Tibial artery (tissue), 4 donors: ENCODE measurements at places on chromosomes 6 and 20.

DNA sequence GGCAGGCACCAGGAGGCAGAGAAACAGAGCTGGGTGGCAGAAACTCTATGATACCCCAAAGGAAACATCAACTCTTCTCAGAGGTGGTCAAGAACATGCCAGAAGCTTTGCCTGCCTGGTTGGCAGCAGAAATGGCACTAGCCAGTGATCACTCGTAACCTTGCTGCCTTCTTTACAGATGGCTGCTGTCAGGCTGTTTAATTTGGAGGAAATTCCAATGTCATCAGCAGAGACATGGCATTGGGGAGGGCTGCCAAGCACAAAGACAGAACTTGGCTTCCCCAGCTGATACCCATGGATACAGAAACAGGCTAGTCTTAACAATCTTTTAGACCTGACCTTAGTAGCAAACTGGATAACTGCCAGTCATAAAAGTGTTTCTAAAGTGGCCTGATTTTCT lies 153.6 kb downstream of the GMPR start:
- no peak for DNase-seq

GRCh38 chr6:147941143-147941542 lies 401.5 kb upstream of the SASH1 start:
- no peak for DNase-seq

DNA sequence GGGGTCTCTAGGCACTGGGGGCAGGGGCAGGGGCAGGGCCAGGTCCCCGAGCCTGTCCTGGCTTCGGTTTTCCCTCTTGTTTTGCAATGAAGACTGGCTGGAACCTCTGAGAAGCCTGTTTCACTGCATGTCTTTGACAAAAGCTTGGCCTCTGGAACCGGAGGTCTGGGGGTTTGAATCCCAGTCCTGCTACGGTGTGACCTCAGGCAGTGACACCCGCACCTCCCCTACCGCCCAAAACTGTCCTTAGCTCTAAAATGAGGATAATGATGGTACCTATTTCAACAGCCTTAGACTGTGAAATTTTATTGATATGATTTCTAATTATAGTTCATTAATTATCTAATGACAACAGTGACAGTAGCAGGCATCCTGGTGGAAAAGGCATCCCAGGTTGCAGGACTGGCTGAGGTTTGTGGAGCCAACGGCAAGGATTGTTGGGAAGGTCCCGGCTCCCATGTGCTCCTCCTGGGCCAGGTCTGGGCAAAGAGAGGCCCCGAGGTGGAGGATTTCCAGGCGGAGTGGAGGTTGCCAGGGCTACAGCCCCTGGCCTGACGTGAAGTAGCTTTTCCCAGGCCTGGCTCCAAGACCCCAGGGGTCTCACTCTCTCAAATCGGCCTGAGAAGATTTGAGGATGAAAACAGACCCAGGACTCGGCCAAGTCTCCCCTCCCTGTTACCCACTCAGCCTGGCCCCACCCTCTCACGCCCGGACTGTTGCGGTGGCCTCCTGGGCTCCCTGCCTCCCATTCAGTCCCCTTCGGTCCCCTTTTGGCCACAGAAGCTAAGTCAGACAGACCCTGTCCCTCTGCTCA lies 57.9 kb downstream of the SNAI1 start:
- no peak for DNase-seq

DNA sequence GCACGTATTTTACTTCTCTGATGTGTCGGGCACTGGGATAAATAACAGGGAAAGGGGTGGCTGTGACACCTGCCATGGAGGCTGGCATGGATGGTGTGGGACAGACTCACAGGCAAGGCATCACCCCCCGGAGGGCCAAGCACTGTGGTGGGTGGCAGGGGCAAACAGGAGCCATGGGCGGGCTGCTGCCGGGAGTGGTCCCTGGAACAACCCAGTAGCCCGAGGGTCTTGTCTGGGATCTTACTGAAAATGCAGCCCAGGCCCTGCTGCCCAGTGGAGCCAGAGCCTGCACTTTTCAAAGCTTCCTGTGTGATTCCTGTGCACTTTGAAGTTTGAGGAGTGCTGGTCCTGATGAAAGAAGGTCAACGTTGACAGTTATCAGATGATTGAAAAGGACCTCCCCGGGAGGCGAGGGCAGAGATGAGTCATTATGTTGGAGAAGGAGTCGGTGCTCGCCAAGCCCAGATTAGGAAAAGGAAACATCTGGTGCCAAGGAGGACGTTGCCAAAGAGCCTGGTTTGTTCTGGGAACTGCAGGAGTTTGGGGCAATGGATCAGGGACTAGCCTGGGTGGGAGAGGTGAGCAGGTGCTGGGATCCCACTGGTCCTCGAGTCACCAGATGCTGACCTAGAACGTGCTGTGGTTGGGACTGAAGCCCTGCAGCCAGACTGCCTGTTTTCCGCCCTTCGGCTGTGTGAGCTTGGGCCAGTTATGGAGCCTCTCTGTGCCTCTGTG lies 130.0 kb upstream of the GGTLC1 start:
- DNase-seq: no peak

DNA sequence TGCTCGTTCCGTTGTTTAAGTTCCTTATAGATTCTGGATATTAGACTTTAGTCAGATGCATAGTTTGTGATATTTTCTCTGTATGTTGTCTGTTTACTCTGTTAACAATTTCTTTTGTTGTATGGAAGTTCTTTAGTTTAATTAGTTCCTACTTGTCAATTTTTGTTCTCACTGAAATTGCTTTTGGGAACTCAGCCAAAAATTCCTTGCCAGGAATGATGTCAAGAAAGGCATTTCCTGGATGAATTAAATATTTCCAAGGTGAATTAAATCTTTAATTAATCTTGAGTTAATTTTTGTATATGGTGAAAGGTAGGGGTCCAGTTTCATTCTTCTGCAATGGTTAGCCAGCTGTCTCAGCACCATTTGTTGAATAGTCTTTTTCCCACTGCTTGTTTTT lies 406.2 kb upstream of the NOX3 start:
- no peak for DNase-seq

GRCh38 chr6:110328259-110328658 lies 29.9 kb downstream of the METTL24 start:
- no peak for DNase-seq

DNA sequence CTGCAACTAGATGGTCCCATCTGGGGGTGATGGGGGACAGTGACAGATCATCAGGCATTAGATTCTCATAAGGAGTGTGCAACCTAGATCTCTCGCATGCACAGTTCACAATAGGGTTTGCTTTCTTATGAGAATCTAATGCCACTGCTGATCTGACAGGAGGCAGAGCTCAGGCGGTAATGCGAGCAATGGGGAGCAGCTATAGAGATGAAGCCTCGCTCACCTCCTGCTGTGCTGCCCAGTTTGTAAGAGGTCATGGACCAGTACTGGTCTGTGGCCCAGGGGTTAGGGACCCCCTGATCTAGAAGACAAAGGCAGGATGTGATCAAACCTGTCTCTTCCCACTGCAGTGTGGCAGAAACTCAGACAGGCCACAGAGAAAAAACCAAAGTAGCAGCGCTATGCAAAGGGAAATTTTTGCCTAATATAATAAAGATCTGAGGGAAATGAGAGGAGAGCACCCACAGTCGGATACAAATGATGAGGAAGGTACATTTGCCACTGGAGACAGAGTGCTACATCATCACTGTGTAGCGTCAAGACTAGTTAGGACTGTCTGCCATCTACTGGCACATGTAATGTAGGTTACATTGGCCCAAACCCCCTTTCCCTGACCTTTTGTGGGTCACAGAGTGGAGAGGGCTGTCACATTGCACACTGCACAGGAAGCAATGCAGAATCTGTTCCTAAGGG lies 4.1 kb upstream of the LY86 start:
- DNase-seq: no peak

- no peak for DNase-seq
These were observed 32.5 kb downstream of the ZC3H12D start for GRCh38 chr6:149452037-149452939.

DNA sequence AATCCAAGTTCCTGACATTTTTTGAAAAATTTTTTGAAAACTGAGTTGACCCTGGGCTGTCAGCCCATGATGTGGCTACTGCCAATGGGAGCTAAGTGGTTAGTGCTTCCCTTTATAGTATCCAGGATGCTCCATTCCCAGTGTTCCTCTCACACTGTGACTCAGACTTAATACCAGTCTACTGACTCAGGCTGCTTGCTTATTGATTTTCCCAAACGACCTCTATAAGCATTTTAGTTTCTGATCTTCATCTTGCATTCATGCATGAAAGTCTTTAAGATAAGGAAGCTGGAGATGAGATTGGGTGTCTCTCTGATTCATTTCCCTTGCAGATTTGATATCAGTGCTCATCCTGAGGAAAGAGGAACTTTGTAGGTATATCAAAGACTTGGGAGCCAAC lies 560.0 kb downstream of the TBC1D32 start:
- DNase-seq: no peak

- no peak for DNase-seq
These were observed 300.1 kb upstream of the KCNQ5 start for GRCh38 chr6:72321788-72322187.

GRCh38 chr20:43029176-43029575 lies 160.5 kb downstream of the PTPRT start:
- DNase-seq: no peak

DNA sequence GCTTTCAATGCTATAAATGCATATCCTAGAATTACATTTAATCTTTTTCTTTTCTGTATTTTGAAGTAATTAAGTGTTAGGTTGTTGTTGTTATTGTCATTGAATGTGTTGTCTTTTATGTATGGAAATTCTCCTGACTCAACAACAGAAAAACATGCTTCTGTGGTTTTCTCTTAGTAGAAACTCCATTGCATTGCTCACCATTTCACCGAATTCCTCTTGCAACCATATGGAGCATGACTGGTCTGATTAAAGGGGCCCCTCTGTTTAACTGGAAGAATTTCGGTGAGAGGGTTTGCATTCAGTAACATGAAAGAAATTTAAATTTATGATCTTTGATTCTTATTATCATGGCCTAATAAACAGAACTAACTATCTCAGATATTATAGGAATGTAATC lies 454.3 kb upstream of the JARID2 start:
- no peak for DNase-seq
